ENCODE measurements at places on chromosomes 7 and 10.

GRCh38 chr10:17428351-17429097, 25.9 kb downstream of the ST8SIA6 start:
- DNase-seq, result no peak

DNA sequence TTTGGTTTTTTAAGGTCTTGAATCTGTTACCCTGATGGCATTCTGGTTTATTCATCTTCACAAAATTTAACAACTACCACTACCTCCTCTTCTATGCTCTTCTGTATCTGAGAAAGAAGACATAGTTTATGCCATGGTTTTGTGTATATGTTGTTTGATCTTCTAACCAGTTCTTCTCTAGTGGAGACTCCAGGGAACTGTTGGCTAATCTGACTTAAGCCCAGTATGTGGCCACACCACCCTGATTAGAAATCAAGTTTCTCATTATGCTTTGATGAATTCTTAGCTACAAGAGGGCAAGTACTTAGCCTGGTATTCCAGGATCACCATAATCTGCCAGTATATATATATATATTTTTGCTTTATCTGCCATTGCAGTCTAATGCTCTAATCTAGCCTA, 99.5 kb upstream of the MXI1 start:
- no peak for DNase-seq

DNA sequence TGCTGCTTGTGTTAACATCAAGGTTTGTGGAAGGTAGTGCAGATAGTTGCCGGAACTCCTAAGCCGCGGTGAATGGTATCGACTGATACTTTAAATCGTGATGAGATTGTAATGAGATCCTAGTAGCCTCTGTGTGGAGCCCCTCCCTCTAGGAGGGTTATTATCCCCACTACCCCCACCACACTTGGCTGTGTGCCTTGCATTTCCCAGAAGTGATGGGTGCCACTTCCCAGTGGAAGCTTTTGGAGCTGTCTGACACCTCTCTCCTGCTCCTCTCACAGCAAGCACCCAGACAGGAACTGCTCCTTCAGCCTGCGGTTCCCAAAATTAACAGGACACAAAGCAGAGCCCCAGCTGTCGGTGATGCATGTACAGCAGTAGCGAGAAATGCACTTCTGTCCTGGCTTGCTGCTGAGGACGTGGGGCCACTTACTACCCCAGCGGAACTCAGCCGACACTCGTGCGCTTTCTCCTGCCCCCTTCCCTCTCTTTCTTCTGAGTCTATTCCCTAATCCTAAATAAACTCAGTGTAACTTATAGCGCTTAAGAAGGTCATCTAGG, 52.5 kb downstream of the PRKAG2 start:
- DNase-seq, result no peak

- DNase-seq, result no peak
Measured at GRCh38 chr10:103947799-103948516, 19.0 kb upstream of the SLK start.

- no peak for DNase-seq
Measured at GRCh38 chr7:147708871-147709270, 881.7 kb upstream of the C7orf33 start.

DNA sequence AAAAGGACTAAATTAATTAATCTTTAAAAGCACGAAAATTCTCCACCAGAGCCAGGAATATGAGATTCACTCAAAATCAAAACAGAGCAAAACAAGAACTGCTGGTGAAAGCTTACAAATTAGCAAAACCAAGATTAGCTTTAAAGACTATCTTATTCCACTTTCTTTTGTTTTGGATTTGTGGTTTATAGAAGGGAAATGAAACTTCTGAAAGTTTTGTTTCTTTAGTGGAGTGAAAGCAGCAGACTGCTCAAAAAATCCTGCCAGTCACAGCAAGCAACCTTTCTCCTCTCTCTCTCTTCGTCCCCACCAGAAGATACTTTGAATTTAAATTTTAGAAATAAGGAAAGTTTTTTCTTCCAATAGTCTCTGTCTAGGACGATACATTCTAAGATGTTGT, 7.8 kb downstream of the ACTA2 start:
- no peak for DNase-seq

GRCh38 chr10:75350791-75351190, 50.8 kb downstream of the ZNF503 start:
- DNase-seq, result peak; percentile 49

GRCh38 chr7:519484-520390, at the start of gene PDGFA:
Gene PDGFA, minus strand, starts transcription at chr7:519846. Its CDS starts 845 bp downstream, at chr7:519001.
- DNase-seq, result peak; percentile 74

DNA sequence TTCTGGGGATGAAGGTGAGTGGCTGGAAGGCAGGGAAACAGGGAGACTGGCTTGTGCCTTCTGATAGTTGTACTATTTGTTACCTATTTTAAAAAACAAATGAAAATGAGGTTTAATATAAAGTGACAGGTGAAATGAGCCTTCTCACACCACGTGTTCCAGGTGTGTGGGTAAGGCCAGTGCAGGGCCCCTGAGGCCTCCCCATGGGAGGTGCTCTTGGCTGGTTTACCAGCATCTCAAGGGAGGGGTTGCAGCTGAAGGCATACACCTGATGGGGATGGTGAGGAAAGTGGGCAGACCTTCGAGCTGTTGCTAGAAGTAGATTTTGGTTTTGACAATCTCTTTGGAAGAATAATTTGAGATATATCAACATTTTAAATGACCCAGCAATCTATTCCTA, 103.6 kb downstream of the ARHGAP22 start:
- DNase-seq, result no peak

DNA sequence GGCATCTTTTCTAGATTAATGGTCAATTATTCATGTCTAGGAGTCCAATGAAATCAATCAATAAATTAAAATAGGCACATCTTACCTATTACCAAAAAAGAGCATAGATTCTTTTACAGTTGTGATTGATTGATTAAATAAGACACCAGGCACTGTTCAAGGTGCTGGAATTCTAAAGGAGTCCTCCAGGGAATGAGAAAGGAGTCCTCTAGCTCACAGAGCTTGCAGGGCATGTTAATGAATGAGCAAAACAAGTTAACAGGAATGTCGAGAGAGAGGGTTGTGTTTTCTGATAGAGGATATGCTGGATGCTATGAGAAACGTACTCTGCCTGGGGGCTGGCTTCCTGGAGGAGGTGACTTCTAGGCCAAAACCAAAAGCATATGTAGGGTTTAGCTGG, 191.4 kb downstream of the BMPER start:
- DNase-seq, result no peak

GRCh38 chr7:41222746-41223145, 480.1 kb downstream of the INHBA start:
- peak; percentile 83 for DNase-seq

DNA sequence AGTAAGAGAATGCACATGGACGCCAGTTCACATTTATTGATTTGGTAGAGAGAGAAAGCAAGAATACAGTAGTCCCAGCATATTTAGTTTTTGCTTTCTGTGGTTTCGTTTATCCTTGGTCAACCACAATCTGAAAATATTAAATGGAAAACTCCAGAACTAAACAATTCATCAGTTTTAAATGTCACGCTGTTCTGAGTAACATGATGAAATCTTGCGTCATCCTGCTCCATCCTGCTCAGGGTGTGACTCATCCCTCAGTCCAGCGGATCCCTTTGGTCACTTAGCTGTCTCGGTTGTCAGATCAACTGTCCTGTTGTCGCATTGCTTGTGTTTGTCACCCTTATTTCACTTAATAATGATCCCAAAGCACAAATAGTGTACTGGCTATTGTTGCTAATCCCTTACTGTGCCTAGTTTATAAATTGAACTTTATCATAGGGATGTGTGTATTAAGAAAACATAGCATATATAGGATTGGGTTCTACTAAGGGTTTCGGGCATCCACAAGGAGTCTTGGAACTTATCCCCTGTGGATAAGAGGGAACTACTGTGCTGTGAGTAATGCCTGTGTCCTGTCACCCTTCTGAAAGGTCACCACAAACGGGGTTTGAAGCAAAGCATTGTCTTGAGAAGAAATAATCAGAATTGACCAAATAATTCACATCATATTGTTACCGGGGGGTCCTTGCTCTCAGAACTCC, 73.6 kb downstream of the OTUD1 start:
- peak; percentile 77 for DNase-seq

DNA sequence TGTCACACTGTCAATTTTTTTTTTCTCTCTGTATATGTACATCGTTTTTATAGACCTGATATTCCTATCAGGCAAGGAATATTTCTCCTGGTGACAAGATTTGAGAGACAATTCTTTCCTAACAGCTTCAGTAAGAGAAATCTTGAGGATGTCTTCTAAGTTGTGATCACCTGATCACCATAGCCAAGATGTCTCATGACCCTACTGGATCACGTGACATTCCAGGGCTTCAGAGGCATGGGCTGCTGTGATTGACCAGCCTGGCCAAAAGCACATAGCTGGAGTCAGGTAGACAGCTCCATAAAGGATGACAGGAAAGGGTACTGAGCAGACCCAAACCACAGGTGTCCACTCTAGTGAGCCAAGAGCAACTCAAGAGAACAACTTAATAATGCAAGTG, 444.9 kb downstream of the SORCS3 start:
- DNase-seq, result no peak

GRCh38 chr7:43791665-43792064, 33.2 kb downstream of the BLVRA start:
- DNase-seq, result no peak

DNA sequence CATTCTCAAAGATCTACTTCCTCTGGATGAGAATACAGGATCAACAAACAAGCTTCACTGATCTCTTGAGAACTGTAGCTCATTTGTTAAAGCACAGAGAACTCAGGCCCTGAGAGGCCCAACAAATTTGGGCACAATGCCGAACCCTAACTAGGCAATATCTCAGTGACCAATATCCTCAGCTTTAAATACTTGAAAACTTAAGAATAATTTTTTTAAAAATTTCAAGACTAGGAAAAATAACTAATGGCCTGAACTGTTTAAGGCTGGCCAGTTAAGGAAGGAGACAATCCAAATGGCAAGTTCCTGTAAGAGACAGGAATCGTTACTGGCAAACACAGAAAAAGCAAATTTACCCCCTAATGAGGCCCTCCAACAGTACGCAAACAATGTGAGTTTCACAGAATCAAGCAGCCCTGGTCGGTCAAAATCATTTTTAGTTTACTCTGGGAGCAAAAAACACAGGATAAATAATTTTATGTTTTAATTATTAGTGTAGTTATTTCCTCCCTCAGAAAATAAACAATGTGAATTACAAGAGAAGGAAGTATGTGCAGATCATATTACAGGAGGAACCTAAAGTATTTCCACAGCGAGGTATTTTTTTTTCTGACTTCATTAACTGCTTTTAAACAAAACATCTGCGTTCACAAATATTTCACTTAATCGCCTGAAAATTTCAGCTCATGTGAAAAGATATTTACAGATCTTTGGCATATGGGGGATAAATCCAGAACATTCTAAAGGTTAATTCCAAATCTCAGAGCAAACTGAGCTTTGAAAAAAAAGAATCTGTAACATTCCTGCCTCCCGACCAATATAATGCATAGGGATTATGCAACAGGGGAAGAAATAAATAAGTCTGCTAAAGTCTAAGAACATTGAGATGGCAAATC, 39.5 kb downstream of the NT5C2 start:
- no peak for DNase-seq

DNA sequence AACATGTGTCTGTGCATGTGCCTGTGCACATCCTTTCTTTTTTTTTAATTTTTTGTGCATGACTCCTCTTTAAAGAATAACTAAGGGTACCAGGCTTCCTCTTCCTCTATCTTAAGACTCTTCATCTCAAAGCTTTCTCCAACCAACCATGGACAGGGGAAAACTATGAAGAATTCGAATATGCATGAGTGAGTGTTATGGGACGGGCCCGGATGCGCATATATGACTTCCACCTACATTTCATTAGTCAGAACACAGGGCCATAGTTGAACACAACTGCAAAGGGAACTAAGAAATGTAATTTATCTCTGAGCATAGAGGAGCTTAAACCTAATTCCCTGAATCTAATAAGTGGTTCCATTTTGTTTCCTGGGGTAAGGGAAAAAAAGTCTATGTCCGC, 270.3 kb upstream of the SORCS1 start:
- no peak for DNase-seq

DNA sequence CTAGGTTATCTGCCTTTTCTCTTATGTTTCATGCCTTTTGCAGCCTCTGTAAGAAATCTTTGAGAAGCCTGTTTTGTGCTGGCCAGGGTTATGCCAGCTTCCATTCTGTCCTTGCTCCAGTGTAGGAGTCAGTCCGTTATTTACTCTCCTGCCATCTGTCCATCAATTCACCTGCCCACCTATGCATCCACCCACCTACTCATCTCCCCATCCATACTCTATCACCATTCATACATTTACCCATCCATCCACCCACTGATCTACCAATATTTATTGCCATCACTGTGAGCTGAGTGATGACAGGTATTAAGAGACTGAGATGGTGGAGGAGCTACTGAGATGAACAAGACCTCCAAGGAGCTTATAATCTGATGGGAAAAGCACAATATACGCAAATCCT, 12.7 kb upstream of the PPIF start:
- DNase-seq, result no peak

GRCh38 chr7:122995600-122995999, at the start of gene TAS2R16:
Gene TAS2R16, minus strand, starts transcription at chr7:122995700. Its CDS starts 66 bp downstream, at chr7:122995634.
- DNase-seq, result no peak

GRCh38 chr7:55591282-55591931, 19.1 kb upstream of the VOPP1 start:
- no peak for DNase-seq

DNA sequence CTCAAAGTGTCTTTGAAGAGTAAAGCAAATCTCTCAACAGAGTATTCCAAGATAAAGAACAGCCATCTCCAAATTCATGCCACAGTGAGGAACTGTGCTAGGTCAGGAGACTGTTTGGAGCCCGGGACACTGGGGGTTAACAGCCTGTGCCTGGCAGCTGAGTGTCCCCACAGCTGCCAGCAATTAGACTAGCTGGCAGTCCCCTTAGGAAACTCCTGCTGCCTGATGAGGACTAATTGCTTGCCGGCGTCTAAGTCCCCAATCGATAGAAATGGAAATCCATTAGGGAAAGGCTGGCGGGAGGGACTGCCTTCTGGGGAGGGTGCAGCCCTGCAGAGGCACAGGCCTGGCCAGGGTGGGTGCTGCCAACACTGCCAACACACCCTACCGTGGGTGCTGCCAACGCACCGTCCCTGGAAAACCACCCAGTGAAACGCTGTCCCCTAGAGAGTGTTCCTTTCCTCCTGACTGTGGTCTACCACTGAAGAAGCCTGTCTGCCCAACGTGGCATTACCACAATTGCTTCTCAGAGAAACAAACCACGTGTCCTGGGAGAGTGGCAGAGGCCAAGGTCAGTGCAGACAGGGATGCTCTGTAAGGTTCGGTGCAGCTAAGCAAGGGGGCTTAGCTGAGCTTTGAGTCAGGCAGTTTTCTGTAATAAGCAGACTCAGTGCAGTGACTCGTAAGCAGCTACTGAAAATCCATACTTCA, 60.8 kb downstream of the XRCC2 start:
- no peak for DNase-seq

- DNase-seq, result no peak
Measured at GRCh38 chr10:117131376-117132327, 6.4 kb downstream of the VAX1 start.

DNA sequence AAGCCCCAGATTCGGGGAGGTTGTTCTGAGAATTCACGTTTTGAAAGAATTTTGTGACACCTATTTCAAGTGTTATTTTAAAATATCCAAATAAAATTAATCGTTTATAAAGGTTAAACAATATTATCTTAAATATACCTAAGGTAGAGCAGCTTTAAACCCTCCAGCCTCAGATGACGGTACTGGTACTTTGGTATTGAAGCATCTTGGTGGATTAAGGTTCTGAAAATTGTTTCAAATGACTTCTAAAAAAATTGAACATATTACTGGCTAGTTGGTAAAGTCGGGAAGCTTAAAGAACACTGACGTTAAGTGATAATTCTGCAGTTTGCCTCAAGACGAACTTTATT, 392 bp upstream of the HUS1 start:
- DNase-seq, result peak; percentile 9

- no peak for DNase-seq
Measured at GRCh38 chr10:7810443-7810842, 7.9 kb upstream of the TAF3 start.

- DNase-seq, result no peak
Measured at GRCh38 chr10:129922598-129923123, 41.4 kb downstream of the EBF3 start.
